Activated T-helper 9 cell treated with anti-CD3 and anti-CD28 coated beads, Interleukin-2, amount 50 U/mL, for 16 hours (primary cell): ENCODE measurements at places on chromosomes 2 and 18.

- no peak for DNase-seq
Observed at GRCh38 chr18:51195451-51196117, 1.9 kb downstream of the MEX3C start.

DNA sequence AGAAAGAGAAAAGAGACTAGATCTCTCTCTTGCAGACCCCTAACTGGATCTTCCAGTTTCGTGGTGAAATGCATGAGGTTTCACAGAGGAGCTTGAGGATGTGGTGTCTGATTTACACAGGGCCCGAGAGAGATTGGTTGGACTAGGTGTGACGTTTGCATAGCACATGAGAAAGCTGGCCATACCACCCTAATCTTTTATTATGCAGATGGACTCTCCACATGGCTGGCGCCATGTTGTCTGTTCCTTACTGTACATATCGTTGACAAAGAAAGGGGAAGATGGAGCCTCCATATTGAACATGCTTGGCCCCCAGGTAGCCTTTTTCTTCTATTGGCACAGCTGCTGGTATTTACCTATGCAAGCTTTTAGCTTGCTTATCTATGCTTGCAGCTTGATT, 27.5 kb upstream of the PGAP1 start:
- DNase-seq: no peak

DNA sequence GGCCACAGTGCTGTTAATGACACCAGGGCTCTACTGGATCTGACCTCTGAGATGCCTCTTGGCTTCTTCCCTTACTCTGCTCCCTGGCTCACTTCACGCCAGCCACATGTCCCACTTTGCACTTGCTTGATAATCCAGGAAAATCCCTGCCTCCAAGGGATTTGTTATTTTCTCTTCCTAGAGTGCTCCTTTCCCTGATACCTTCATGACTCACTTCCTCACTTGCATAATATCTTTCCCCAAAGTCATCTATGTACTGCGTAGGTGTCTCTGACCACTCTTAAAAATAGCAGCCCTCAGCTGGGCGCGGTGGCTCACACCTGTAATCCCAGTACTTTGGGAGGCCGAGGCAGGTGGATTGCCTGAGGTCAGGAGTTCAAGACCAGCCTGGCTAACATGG, 572.3 kb downstream of the PLCL1 start:
- DNase-seq: no peak

DNA sequence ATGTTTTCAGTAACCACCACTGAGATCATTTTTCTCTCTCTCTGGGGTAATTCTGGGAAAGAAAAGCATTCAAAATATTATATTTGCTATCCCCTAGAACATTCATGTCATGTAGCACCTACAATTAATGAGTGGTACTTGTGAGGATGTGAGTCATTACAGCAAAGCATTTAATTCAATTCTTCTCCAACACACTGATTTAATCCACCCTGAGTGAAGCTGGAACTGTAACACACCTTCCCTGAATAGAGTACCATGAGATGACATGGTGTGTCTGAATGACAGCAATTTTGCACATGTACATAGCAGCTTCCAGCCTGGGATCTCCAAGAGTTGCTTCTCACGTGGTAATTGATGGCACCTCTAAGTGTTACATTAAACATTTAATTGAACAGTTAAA, 207.1 kb upstream of the SLC14A2 start:
- no peak for DNase-seq

- DNase-seq: no peak
Observed at GRCh38 chr18:10120622-10121021, 206.8 kb downstream of the VAPA start.

DNA sequence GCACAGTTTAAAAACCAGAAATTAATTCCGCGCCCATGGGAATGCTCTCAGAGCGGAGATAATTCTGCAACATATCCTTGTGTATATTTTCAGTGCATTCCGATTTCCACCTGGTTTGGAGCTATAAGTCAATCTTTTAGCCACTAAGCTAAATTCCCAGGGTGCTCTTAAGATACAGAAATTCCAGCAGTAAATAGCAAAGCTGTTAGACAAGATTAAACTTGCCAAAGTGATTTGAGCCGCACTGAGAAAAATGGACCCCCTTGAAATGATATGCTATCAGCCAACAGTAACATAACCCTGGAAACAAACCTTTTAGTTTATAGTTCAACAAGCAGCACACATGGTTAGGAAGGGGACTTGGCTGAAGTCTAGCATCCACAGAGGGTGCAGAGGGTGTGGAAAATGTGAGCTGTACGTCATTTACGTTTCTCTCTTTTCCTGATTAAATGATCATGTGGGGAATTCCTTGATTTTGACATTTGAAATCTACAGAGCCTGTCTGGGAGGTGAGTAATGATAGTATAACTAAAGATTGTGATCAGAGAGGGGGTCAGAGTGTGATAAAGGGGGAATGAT, 99.8 kb upstream of the COPS8 start:
- DNase-seq: no peak

DNA sequence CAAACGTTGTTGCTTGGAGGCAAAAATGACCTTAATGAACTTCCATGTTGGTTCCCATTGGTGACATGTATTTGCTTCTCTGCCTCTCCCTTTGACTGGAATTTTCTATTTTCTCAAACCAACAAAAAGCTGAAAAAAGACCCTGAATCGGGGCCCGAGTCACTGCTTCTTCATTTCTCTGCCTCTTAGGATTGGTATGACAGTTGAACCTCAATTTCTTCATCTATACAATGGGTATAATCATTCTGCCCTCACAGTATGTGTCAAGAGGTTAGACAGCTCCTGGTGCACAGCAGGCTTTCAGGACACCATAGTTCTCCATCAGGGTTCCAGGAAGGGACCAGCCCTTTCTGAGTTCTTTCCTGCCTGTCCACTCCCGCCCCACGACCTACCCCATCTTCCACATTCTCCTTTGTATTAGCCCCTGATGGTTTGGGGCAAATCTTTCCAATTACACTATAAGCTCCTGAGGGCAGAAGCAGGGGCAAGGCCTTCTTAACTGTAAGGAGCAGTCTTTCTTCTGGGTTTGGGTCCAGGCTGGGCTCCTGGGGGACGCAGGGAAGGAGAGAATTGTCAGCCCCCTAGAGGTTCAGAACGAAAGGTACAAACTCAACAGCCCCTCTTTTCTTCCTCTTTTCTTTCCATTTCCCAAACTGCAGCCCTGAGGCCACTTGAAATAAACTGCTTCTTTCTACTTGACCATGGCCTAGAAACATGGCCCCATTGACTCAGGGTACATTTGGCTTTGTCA, 6.3 kb upstream of the PKDCC start:
- no peak for DNase-seq

GRCh38 chr2:199307461-199307860, 150.3 kb downstream of the SATB2 start:
- DNase-seq: no peak

- no peak for DNase-seq
Observed at GRCh38 chr2:37790019-37790418, 118.6 kb upstream of the CDC42EP3 start.

- DNase-seq: no peak
Observed at GRCh38 chr2:62884514-62884913, 166.1 kb upstream of the OTX1 start.

- no peak for DNase-seq
Observed at GRCh38 chr2:84817239-84817655, 63.6 kb downstream of the TRABD2A start.

GRCh38 chr2:71905205-71905604, 242.5 kb downstream of the CYP26B1 start:
- DNase-seq: no peak

GRCh38 chr2:6770006-6770405, 95.7 kb downstream of the CMPK2 start:
- DNase-seq: no peak

DNA sequence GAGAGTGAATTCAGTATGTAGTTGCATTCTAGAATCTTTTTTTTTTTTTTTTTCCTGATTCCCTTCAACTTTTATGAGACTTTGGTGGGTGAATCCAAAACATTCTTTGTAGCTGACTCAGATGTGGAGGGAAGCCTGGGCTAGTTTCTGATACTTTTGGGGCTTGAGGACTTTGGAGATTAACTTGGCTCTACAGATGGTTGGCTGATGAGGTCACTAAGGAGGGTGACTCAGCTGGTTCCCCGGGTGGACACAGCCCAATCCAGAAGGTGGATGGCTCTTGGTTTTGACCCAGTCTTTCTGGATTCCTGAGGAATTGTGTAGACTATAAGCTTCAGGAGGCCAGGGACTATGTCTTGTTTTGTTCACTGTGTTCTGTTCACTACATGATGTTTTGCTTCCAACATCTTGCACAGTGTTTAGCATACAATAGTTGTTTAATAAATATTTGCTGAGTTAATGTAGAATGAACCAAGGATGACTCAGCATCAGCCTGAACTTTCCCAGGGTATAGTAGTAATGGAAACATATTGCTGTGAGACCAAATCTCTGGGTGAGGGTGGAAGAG, 30.5 kb downstream of the LAMA3 start:
- no peak for DNase-seq

- no peak for DNase-seq
Observed at GRCh38 chr2:160908157-160908556, 252.1 kb upstream of the TANK start.

GRCh38 chr2:173432049-173432754, 77.5 kb downstream of the CDCA7 start:
- DNase-seq: no peak

GRCh38 chr2:3692375-3692774, 11.0 kb upstream of the DCDC2C start:
- DNase-seq: no peak

DNA sequence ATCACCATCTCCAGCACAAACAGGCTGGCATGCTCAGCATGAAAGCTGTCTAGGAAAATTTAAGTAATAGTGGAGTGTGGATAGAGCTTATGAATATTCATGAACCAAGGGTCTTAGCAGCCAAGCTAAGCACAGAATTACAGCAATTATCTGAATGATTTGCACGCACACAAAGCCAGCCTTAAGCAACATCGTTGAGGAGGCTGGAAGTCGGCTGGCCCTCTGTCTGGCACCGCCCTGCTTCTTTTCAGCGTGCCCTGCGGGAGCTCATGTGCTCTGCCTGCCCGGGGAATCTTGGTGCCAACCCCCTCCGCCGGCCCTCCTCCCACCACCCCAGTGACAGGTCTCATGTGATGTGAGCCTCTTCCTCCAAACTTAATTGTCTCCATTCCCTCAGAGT, 540.1 kb downstream of the CMPK2 start:
- DNase-seq: no peak

DNA sequence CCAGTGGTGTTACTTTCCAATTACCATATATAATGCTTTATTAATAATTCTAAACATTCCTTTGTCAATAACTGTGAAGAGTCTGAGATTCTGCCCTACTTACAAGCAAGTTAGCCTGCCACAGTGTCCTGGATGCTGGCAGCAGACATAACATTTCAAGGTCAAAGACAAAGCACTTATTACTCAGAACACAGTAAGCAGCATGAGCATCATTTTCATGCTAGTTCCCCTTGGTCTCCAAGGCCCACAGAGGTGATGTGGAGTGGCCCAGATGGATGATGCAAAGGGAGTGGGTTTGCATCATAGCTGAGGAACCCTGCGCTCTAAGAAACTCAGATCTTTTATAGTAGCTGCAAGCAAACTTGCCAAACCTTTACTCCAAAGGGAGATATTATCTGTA, 349.7 kb downstream of the ZEB2 start:
- no peak for DNase-seq
